Calu3 (cell line): ENCODE measurements at places on chromosomes 11 and 22.

DNA sequence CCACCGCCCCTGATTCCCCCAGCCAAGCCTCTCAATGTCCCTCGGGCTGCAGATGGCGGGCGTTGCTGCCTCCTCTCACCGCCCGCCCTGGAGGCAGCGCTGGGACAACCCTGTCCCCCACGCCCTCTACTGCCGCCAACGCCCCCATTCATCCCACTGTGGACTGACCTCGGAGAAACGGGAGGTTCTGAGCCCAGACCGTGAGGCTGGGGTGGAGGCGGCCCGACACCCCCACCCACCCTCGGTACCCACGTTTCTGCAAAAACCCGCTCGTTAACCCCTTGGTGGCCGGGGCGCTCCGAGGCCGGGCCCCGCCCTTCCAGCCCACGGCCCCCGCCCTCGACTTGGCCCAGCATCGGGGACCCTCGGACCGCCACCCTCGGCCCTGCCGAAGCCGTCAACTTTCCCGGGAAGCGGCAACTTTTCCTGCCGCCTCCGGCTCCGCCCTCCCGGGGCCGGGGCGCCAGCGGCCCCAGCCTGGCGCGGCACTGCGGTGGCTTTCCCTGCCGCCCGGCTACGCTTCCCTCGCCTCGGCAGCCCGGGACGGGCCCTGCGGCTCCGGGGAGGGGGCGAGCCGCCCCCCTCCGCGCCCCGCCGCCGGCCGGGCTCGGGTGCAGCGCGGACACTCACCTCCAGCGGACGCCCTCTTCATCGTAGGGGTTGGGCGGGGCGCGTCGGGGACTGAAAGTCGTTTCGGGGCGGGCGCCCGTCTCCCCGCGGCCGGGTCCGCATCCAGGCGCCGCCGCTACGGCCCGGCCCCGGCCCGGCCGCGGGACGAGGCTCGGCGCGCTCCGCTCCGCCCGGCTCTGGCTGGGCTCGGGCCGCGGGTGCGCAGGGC lies 458 bp downstream of the RTN4R start:
- peak; percentile 38 for DNase-seq

GRCh38 chr11:113663567-113663966 lies 42.5 kb downstream of the TMPRSS5 start:
- peak; percentile 6 for DNase-seq

GRCh38 chr22:42064629-42065028 lies 6.0 kb downstream of the NAGA start:
- no peak for DNase-seq

DNA sequence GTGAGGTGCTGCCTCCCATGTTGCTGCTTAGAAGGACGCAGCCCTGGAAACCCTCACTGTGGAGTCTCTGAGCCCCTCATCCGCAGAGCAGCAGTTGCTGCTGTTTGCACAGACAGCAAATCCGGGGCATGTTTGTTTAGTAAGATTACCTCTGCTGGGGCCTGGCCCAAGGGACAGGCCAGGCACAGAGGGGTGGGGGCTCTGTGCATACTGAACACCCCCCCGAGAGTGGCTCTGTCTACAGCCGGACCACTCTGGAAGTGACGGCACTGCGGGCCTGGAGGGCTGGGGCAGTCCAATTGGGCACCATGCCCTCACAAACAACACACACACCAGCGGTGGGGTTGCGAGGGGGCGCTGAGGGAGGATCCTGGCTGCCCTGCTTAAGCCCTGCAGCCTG lies 22.9 kb upstream of the CCDC188 start:
- no peak for DNase-seq

DNA sequence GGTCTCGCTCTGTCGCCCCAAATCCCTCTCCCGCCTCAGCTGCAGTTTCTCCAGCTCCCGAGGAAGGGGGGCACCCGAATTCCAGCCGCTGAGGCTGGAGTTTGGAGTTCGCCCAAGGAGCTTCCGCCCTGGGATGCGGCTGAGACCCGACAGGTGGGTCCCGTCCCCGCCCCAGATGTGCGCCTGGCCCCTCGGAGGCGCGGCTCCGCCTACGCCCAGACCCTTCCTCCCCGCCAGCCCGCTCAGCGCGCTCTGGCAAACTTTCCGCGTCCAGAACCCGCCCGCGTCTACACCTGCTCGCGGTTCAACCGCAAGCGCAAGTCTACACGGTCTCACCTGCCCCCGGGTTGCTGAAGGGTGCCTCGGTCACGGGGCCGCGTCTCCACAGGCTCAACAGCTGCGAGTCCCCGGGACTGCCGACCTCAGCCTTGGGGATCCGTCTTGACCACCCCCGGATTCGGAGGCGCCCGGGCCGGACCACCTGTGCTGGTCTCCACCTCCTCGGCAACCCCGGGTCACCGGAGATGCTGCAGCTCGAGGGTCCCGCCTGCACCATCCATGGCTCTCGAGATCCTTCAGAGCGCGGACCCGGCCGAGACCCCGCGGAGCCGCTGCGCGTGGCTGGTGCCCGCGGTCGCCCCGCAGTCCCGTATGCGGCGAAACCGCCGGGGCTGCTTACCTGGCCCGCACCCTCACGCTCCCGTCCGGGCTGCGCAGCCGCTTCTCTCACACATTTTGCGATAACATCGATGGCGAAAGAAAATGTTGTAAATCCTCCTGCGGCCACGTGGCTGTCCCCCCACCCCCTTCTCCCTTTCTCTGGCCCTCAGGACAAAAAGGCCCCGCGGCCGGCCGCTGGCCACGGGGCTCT lies 63.6 kb downstream of the NFAM1 start:
- peak; percentile 16 for DNase-seq

GRCh38 chr22:47539374-47539773 lies 776.9 kb downstream of the TBC1D22A start:
- no peak for DNase-seq

- no peak for DNase-seq
These were observed 429.3 kb upstream of the CADM1 start for GRCh38 chr11:115933564-115933963.

DNA sequence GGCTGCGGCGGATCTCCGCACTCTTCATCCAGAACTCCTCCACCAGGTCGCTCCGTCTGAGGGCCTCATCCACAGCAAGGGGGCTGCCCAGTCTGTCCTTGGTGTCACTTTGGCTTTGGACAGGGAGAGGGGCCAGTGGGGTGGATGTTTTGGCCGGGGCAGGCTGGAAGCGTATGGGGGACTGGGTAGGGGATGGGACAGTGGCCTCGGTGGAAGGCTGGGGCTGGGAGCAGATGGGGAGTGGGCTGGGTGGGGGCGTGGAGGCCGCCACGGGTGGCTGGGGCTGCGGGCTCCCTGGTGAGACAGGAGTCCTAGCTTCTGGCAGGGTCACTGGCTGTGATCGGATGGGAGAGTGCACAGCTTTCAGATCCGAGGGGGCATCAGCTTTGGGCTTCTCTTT lies 44.4 kb upstream of the BID start:
- DNase-seq: no peak

DNA sequence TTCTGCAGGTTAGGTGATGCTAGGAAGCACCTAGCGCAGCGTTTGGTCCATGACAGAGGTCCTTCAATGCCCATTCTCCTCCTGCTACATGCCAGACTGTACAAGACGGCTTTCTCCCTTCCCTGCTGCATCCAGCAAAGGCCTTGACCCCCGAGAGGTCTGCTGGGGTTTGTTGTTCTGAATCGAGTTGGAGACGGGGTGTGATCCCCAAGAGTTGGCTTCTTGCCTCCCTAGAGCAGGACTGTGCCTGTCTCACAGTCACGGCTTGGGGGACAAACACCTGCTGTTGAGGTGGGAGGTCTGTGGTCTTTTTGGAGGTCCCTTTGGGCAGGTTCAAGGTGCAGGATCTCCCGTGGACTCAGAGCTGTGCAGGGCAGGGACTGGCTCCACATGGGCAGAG lies 352.3 kb upstream of the B3GAT1 start:
- DNase-seq: no peak

DNA sequence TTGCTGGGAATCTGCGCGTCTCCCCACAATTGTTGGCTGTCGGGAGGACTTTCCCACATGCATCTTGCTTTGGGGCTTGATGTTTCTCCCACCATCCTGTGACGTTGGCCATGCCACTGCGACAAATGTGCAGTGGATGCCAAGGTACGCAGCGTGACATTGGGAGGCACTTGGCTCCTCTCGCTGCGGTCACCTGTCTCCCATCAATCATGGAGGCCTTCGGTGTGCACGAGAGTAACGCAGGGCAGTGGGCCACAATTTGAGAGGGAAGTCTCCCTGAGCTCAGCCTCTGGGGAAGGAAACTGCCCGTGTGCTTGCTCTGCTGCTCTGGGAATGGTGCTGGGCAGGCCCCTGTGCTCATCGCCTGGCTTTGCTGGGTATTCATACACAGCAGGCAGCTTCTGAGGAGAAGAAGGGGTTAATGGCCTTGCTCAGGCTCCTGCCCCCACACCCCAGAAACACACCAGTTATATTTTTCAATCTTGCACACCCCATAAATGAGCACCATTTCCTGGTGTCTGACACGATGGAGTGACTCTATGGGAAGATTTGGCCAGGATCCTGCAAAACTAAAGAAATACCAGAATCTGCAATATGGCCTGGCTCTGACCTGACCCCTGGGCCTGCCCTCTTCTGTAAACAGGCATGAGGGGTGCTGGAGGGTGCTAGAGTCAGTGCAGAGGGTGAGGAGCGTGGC lies 153.5 kb downstream of the ADAMTS15 start:
- DNase-seq: no peak

GRCh38 chr11:107591378-107592230 lies 657 bp downstream of the ELMOD1 start:
- peak; percentile 3 for DNase-seq

DNA sequence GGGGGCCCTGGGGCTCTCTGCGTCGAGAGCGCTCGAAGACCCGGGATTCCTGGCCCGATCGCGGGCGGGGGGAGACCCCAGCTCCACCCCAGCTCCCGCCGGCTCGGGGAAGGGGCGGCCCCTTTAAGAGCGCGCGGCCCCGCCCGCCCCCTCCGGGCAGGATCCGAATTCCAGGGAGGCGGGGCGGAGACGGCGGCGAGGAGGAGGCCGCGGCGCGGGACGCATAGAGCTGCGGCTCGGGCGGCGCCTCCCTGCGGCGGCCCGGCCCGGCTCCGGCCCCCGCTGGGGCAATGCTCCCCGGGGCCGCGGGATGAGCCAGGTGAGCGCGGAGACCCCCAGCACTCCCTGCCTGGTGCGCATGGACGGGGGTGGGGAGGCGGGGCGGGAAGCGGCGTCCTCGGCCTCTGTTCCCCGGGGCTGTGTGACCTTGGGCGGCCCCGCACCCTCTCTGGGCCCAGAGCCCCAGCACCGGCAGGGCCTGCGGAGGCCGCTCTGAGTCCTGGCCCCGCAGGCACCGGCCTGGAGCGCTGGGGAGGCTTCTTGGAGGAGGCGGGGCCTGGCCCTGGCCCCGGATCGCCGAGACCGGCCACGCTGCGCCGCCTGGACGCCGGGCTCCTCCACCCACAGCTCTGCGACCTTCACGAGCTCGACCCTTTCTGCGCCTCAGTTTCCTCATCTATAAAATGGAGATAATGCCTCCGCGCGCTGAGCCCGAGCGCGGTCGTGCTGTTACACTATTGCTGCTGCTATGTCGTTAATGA lies 565 bp downstream of the GAS2L1 start:
- peak; percentile 88 for DNase-seq

DNA sequence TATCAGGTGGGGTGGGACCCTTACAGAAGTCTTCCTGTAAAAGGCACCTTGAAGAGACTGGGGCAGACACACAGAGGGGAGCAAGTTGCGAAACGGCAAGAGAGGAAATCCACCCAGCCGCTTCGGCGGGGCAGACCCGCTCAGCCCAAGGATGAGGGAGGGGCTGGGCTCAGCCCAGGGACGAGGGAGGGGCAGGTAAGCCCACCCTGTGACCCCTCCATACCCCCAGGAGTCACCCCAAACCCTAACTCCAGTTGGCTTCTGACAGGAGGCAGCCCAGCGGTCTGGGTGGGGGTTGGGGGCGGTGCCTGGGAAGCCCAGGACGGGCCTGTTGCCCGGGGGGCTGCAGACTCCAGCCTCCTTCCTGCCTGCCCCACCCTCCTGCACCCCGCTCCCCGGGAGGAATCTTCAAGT lies 965 bp downstream of the OSBPL5 start:
- no peak for DNase-seq

DNA sequence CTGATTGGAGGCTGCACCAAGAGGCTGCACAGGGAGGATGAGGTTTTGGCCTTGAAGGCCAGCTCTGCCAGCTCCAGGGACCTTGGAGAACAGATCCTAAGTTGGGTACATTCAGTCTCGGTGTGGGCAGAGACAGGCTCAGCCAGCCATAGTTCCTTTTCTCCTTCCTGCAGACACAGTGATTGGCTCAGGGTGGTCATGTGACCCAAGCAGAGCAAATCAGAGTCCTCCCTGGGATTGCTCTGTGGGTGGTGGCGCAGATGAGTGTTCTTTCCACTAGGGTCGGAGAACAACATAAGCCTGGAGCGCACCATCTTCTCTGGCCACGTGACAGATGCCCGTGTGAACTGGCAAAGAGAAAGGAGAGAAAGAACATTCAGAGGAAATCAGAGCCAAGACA lies 47.1 kb upstream of the CCND1 start:
- DNase-seq: no peak

GRCh38 chr11:121352251-121352891 lies 59.8 kb downstream of the SC5D start:
- no peak for DNase-seq
